ENCODE measurements at places on chromosomes 3 and 15. TPM values are rescaled to one million over a fixed set of nuclear protein-coding genes. Genes with fewer than 3 reads are reported as not detected.

ADCY5 gene
- polyA plus RNA-seq: 4.8 TPM

MRAS gene
- 59.5 TPM for polyA plus RNA-seq

BCL2A1 gene
- not detected for polyA plus RNA-seq

PML gene
- 33.0 TPM for polyA plus RNA-seq

POC1A gene
- 3.2 TPM for polyA plus RNA-seq

GABRG3 gene
- polyA plus RNA-seq: 0.31 TPM

AGTR1 gene
- 32.3 TPM for polyA plus RNA-seq

GPR156 gene
- polyA plus RNA-seq: 1.1 TPM

ANKRD63 gene
- polyA plus RNA-seq: not detected

ANKUB1 gene
- 0.20 TPM for polyA plus RNA-seq

SEMA3G gene
- 10.7 TPM for polyA plus RNA-seq

DNASE1L3 gene
- polyA plus RNA-seq: 0.83 TPM

ALDH1A2 gene
- 23.3 TPM for polyA plus RNA-seq

CHMP2B gene
- polyA plus RNA-seq: 23.1 TPM

GRK7 gene
- polyA plus RNA-seq: not detected

ERICH6 gene
- polyA plus RNA-seq: 0.55 TPM

PAK6 gene
- 0.50 TPM for polyA plus RNA-seq

HCLS1 gene
- 7.9 TPM for polyA plus RNA-seq

GOLGA6B gene
- 0.20 TPM for polyA plus RNA-seq

CYP8B1 gene
- polyA plus RNA-seq: 0.03 TPM

PCBP4 gene
- 63.4 TPM for polyA plus RNA-seq

GOLGA8S gene
- polyA plus RNA-seq: 0.84 TPM

CHAC1 gene
- polyA plus RNA-seq: 1.3 TPM

CCDC80 gene
- 122 TPM for polyA plus RNA-seq

SEMA5B gene
- 19.9 TPM for polyA plus RNA-seq

SOX2 gene
- polyA plus RNA-seq: 2.3 TPM

TMEM41A gene
- polyA plus RNA-seq: 20.7 TPM
